ENCODE measurements at places on chromosomes 7 and 10.

- DNase-seq, result no peak
These were observed 319.7 kb downstream of the GFRA1 start for GRCh38 chr10:115953281-115953680.

- peak; percentile 82 for DNase-seq
These were observed 13.1 kb downstream of the LZTS2 start for GRCh38 chr10:101012525-101013364.

DNA sequence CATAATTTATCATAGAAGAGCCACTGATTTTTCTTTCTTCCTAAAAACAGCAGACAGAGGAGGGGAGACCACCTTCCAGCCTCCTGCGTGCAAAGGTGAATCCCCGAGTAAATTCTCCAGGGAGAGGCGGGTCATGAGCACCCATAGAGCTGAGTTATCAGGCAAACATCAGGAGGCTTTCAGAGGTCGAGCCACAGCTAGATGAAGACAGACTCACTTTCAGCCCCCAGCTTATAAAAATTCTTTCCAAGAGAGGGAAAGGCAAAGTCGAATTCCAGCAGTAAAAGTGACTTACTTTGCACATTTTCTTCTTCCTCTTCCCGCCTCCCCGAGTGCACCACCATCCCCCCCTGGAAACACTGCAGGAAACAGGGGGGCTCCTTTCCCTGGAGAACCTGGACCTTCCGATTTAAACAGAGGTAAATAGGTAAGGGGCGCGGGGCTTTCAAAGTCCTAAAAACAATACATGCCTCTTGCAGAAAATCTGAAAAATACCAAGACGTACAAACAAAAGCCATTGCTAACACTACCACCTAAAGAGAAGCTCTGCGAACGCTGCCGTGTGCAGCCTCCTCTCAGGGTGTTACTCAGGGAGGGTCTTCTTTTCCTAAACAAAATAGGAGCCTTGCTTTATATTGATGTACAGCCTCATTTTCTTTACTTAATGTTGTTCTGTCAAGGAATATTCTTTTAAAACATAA lies 163.8 kb downstream of the SVIL start:
- no peak for DNase-seq

- DNase-seq, result no peak
These were observed 43.4 kb downstream of the RAB18 start for GRCh38 chr10:27547482-27547881.

GRCh38 chr10:70930263-70931000 lies 42.1 kb upstream of the PCBD1 start:
- DNase-seq, result no peak

- no peak for DNase-seq
These were observed 9.6 kb downstream of the PYROXD2 start for GRCh38 chr10:98405422-98405821.

DNA sequence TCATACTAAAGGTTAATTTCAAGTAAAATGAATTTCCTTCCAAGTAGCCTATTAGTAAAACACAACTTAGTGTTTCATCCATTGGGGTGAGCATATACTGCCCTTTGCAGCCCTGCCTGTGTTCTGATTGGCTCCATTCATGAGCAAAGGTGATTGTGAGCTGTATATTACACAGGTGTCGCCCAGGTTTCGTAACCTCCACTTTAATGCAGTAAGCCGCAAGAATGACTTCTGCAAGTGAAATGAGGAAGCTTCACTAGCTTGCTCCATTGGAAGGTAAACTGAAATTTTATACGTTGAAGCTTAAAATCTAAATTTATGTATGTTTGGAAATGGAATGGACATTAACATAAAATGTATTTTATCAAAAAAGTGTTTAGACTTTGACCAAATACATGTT lies 24.4 kb downstream of the MTURN start:
- DNase-seq, result no peak

GRCh38 chr7:44769776-44770294 lies 21.2 kb downstream of the ZMIZ2 start:
- no peak for DNase-seq

DNA sequence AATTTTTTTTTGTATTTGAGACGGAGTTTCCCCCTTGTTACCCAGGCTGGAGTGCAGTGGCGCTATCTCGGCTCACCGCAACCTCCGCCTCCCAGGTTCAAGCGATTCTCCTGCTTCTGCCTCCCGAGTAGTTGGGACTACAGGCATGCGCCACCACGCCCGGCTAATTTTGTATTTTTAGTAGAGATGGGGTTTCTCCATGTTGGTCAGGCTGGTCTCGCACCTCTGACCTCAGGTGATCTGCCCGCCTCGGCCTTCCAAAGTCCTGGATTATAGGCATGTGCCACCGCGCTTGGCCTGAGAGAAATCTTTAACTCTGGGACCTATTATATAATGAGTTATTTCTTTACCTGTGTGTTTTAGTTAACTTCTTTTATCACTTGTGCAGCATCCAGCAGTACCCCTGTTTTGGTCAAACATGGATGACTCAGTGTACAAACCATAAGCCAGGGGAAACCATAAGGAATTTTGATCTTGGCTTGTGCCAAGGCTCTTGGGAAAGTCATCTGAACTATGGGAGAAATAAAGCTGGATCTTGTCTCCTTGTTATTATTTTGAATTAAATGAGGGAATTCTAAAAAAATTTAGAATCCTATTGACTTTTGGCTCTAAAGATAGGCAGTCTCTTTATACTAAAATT lies 23.6 kb upstream of the ZRANB1 start:
- DNase-seq, result no peak

GRCh38 chr10:47364911-47365310 lies 16.7 kb downstream of the RBP3 start:
- DNase-seq, result no peak

DNA sequence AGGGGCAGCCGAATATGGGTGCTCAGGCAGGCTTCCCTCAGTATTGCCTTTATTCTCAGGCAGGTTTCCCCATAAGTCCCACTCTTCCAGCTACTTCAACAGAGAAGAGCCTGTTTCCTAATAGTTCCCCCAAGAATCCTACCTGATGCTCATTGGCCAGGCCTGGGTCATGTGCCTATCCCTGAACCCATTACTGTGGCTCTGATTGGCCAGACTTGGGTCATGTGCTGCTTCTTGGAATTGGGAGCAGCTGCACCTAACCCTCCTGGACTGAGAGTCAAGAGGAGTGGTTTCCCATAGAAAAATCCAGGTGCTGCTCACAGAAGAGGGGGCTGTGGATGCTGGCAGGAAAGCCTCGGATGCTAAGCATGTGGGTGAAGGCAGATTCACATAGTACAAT lies 21.7 kb downstream of the OPALIN start:
- DNase-seq, result no peak

GRCh38 chr7:10121631-10122030 lies 852.0 kb upstream of the PHF14 start:
- no peak for DNase-seq

DNA sequence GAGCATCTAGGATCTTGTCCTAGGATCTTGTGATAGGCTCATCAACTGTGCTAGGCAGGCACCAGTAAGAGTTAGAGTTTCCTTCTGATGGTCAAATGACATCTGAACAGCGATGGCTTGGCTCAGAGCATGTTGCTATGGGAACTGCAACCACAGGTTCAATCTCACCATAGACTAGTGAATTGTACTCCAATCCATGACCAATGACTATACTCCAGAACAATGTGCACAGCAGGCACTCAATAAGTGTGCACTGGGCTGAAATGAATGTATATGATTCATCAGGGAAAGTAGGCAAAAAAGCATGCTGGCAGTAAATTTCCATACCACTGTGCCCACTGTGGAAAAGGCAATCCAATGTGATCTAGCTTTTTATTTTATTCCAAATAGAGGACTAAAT lies 163.6 kb upstream of the HPS1 start:
- no peak for DNase-seq

DNA sequence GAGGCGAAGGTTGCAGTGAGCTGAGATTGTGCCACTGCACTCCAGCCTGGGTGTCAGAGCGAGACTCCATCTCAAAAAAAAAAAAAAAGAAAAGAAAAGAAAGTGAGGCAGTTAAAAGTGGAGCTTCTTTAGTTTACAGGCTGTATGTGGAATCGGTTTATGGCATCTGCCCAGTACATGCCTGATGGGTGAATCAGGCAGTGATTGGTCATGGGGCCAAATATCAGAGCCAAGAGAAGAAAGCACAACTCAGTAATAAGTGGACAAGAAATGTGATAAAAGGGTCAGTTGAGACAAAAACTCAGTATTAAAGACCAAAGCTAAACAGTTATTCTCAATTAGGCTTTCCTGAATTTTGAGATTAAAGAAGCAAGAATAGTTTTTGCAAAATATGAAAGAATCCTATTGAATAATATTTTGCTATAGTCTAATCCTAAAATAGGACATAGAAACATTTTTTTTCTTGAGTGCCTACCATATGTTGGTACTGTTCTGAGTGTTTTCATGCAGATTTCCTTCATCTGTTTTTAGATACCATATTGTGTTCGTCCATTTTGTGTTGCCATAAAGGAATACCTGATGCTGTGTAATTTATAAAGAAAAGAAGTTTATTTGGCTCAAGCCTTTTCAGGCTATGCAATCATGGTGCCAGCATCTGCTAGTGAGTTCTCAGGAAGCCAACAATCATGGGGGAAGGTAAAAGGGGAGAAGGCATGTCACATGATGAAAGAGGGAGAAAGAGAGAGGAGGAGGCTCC lies 14.4 kb downstream of the CDC14C start:
- DNase-seq, result no peak

DNA sequence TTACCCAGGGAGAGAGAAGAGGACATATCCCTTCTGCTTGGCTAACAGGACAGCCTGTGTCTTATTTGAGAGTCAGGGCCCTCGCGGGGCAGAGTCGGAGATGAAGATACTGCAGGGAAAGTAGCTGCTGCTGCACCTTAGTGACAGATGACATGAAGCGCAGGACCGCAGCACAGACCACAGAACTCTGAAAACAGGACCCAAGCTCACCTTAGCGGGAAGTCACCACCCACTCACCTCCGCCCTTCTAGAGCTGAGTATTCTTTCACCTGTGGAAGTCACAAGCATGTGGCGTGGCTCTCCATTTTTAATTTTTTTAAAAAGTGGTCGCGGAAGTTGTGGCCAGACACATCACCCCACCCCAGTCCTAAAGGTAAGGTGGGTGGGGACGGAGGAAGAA lies 191.4 kb downstream of the FAM107B start:
- no peak for DNase-seq

GRCh38 chr7:24948739-24949138 lies 31.2 kb downstream of the OSBPL3 start:
- DNase-seq, result no peak

DNA sequence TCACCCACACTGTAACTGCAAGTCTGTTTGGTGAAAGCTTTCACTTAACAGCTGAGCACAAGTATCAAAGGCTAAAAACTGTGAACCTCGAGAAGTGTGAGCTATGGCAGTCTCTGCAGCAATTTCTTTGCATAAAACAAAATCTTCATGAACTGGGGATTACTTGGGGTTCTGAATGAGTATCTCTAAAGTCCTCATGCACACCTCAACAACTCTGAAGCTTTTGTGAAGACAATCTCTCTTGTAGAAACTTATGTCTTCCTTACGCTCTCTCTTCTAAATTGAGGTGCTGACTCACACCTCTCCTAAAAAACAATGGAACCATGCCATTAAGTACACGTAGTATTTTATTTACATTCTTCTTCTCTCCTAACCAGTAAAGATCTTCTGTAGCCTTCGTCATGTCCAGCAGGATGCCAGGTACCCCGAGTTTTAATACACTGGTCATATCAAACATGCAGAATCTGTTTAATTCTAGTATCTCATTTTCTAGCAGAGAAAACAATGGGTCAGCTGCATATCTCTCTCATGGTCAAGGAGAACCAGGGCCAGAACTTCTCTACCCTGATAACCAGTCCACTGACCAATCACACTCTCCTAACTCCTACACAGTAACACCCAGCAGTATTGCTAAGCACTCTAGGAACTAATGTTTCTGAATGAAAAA lies 76.9 kb downstream of the UBE2H start:
- no peak for DNase-seq

- no peak for DNase-seq
These were observed 99.4 kb upstream of the TMEM106B start for GRCh38 chr7:12111422-12112405.

DNA sequence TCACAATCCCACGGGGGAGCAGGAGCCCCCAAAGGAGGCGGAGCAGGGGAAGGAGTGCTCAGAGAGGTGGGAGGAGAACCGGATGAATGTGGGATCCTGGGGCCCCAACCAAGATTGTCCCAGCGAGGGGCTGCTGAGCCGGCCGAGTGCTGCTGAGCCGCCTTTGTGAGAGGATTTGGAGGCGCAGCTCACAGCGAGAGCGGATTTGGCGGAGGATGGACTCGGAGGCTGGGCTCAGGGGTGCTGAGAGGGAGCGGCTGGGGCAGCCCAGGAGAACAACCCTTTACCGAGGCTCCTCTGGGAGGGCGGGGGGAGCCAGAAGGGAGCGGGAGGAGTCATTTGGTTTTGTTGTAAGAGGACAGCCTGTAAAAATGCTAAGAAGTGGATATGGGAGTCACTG lies 23.0 kb downstream of the GHRHR start:
- no peak for DNase-seq

GRCh38 chr10:77087366-77087765 lies 550.2 kb downstream of the KCNMA1 start:
- DNase-seq, result no peak

- no peak for DNase-seq
These were observed 23.7 kb downstream of the TSPAN14 start for GRCh38 chr10:80477813-80478212.

- DNase-seq, result no peak
These were observed 279.2 kb downstream of the THSD7A start for GRCh38 chr7:11552676-11553296.

GRCh38 chr7:77391230-77391629 lies 24.9 kb downstream of the GSAP start:
- DNase-seq, result no peak

DNA sequence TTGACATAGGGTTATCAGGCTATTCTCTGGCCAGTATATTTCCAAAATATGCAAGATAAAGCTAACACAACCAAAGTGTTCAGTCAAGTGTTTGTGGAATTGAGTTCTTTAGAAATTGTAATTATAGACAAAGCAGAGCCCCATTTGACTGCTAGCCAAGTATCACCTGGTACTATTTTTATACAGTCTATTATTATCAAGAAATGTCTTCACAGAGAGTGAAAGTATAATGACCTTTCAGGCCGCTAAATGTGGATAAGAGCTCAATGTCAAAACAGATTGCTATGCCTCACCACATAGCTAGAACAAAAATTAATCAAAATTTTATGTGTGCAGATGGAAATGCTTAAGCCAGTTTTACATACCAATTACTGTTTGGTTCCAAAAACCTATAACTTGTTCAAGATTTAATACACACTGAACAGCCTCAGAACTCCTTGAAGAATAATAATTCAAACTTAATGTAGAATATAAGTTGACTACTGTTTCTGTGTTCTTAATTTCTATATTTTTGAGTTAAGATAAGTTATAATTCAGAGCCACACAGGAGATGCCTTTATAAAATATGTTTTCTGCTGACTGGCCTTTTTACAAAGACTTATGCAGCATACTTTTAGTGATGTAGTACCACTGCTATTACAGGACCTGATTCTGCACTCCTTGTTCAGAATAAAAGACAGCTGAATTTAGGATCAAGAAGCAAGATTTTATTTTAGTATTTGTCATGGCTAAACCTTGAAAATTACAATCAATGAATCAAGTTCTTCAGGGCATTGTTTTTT lies 31.0 kb downstream of the PRPS1L1 start:
- DNase-seq, result no peak

All from HEK293T (cell line).